ENCODE measurements at places on chromosomes 6 and 20. TPM values are rescaled to one million over a fixed set of nuclear protein-coding genes. Genes with fewer than 3 reads are reported as not detected.

GRCh38 chr6:68633972-68634725 is 933 bp upstream of the ADGRB3 start:
- no peak overlapping the region for H3K27ac ChIP-seq
- H3K4me1 ChIP-seq, result peaks cover 9% of the 10 kb centered on the region
- peaks cover 44% of the 10 kb centered on the region for H3K27me3 ChIP-seq
- peak overlapping the region; percentile 78 for H3K4me3 ChIP-seq
- H3K36me3 ChIP-seq, result no peaks in the 10 kb centered on the region
- no peak for DNase-seq

GRCh38 chr6:151004383-151005024 is 139.0 kb downstream of the MTHFD1L start:
- DNase-seq, result no peak
- H3K27ac ChIP-seq, result peak overlapping the region; percentile 7
- H3K36me3 ChIP-seq, result peaks cover 2% of the 10 kb centered on the region

DNA sequence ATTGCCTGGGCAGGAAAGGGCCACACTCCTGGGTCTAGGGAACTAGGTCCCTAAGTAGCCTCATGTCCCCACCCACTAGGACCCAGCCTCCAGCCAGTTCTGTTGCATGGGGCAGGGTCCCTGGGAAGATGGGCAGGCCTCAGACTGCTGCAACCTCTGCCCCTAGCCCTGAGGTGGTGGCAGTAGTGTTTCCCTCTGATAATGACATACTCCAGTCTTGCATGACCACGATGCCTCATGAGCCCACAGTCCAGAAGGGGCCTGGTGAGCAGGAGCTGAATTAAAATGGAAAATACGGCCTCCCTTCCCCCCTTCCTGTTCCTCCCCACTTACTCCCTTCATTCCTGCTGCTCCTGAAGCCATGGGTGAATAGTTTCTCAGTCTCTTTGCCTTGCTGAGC is 36.0 kb upstream of the SCRT2 start:
- peaks cover 6% of the 10 kb centered on the region for H3K36me3 ChIP-seq
- H3K27me3 ChIP-seq, result peaks cover 31% of the 10 kb centered on the region
- H3K4me1 ChIP-seq, result no peaks in the 10 kb centered on the region
- H3K27ac ChIP-seq, result no peak overlapping the region
- DNase-seq, result no peak

DNA sequence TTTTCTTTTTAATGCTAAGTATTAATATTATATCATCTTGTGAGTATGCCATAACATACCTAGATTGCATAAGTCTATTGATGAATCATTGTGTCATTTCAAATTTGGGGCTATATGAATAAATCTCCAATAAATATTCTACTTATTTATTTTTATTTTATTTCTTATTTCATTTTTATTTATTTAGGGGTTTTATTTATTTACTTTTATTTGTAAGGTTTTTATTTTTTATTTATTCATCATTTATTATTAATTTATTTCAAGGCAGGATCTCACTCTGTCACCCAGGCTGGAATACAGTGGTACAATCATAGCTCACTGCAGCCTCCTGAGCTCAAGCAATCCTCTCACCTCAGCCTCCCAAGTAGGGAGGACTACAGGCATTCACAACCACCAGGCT is 36.3 kb downstream of the BMP5 start:
- no peaks in the 10 kb centered on the region for H3K27me3 ChIP-seq
- H3K4me3 ChIP-seq, result no peak overlapping the region
- no peaks in the 10 kb centered on the region for H3K4me1 ChIP-seq
- no peak for DNase-seq
- H3K27ac ChIP-seq, result no peak overlapping the region

GRCh38 chr6:163876391-163876790 is 461.9 kb downstream of the QKI start:
- H3K27ac ChIP-seq, result no peak overlapping the region
- H3K4me1 ChIP-seq, result no peaks in the 10 kb centered on the region
- no peaks in the 10 kb centered on the region for H3K27me3 ChIP-seq
- DNase-seq, result no peak
- no peaks in the 10 kb centered on the region for H3K36me3 ChIP-seq

GRCh38 chr6:114108119-114109002 is 137.4 kb upstream of the HDAC2 start:
- peaks cover 11% of the 10 kb centered on the region for H3K27me3 ChIP-seq
- H3K4me1 ChIP-seq, result no peaks in the 10 kb centered on the region
- H3K36me3 ChIP-seq, result no peaks in the 10 kb centered on the region
- no peak overlapping the region for H3K4me3 ChIP-seq
- no peak overlapping the region for H3K27ac ChIP-seq

GRCh38 chr6:37021356-37022129 is 16.1 kb downstream of the FGD2 start:
- peaks cover 19% of the 10 kb centered on the region for H3K36me3 ChIP-seq
- peaks cover 78% of the 10 kb centered on the region for H3K4me1 ChIP-seq
- peak; percentile 63 for DNase-seq
- H3K27me3 ChIP-seq, result no peaks in the 10 kb centered on the region
- H3K4me3 ChIP-seq, result peak overlapping the region; percentile 52

- no peak overlapping the region for H3K4me3 ChIP-seq
- H3K36me3 ChIP-seq, result peaks cover 37% of the 10 kb centered on the region
- no peaks in the 10 kb centered on the region for H3K27me3 ChIP-seq
Observed at GRCh38 chr6:89999154-89999553, 104.9 kb downstream of the GJA10 start.

- no peaks in the 10 kb centered on the region for H3K27me3 ChIP-seq
- H3K27ac ChIP-seq, result no peak overlapping the region
- DNase-seq, result no peak
- peaks cover 21% of the 10 kb centered on the region for H3K36me3 ChIP-seq
- no peak overlapping the region for H3K4me3 ChIP-seq
Observed at GRCh38 chr6:80142586-80142985, 36.1 kb downstream of the BCKDHB start.

DNA sequence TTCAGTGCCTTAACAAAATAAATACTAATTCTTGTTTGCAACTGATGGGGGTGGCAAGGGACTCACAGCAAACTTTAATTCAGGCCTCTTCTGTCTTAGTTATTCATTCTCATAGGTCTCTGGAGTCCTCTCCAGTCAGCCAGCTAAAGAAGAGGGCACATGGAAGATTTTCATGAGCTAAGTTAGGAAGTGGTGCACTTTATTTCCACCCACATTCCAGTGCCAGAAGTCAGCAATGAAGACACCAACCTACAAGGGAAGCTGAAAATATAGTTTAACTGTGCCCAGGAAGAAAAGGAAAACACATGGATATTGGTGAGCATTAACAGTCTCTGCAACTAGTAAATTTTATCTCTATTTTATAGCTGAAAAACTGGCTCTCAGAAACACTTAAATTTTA is 16.7 kb upstream of the IRAK1BP1 start:
- no peak for DNase-seq
- peaks cover 2% of the 10 kb centered on the region for H3K36me3 ChIP-seq
- H3K27ac ChIP-seq, result no peak overlapping the region
- no peaks in the 10 kb centered on the region for H3K4me1 ChIP-seq
- H3K27me3 ChIP-seq, result no peaks in the 10 kb centered on the region

GRCh38 chr6:142881761-142882160 is 63.2 kb downstream of the HIVEP2 start:
- peaks cover 40% of the 10 kb centered on the region for H3K36me3 ChIP-seq
- DNase-seq, result no peak
- no peak overlapping the region for H3K27ac ChIP-seq

GRCh38 chr6:168181316-168181715 is 102.3 kb upstream of the FRMD1 start:
- H3K27ac ChIP-seq, result no peak overlapping the region
- no peak for DNase-seq
- peaks cover 2% of the 10 kb centered on the region for H3K27me3 ChIP-seq
- no peaks in the 10 kb centered on the region for H3K36me3 ChIP-seq
- H3K4me3 ChIP-seq, result no peak overlapping the region
- H3K4me1 ChIP-seq, result no peaks in the 10 kb centered on the region

DNA sequence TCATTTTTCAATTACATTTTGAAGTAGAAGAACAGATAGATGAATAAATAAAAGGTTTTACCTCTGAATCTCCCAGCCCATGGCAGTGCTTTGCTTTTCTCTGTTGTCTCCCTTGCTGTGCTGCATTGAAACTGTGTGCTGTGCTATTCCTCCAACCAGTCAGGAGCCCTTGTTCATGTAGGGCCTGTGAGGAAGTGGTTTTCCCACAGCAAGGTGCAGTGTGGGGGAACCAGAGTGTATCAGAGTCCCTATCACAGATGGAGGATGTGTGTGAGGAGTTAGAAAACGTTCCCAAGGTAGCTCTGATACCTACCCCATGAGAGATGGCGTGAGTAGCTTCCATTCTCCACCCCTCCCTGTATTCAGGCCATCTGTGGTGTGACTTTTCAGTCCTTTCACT is 72.8 kb upstream of the RALGAPA2 start:
- H3K27me3 ChIP-seq, result peaks cover 2% of the 10 kb centered on the region
- no peak for DNase-seq
- no peak overlapping the region for H3K27ac ChIP-seq
- no peaks in the 10 kb centered on the region for H3K36me3 ChIP-seq

- no peaks in the 10 kb centered on the region for H3K36me3 ChIP-seq
- H3K4me3 ChIP-seq, result no peak overlapping the region
- DNase-seq, result no peak
- H3K4me1 ChIP-seq, result no peaks in the 10 kb centered on the region
- no peaks in the 10 kb centered on the region for H3K27me3 ChIP-seq
Observed at GRCh38 chr6:48818052-48818412, 645.0 kb downstream of the MMUT start.

DNA sequence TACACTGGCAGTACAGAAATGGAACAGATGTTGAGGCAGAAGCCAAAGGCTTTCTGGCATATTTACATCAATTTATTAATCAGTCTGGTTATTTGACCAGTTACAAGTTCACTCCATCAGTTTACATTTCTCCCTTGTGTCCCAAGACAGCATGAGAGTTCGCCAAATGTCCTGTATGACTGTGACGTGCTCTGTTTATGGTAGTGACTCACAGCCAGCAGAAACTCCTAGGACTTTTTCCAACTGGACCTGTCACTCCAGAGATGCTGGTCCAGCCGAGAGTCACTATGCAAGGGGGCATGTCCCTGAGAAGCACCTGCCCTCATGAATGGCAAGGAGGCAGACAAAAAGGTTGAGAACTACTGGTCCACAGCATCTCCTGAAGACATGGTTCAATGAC is 160.0 kb downstream of the LRFN2 start:
- no peaks in the 10 kb centered on the region for H3K36me3 ChIP-seq
- no peak overlapping the region for H3K4me3 ChIP-seq
- H3K27me3 ChIP-seq, result peaks cover 23% of the 10 kb centered on the region
- no peaks in the 10 kb centered on the region for H3K4me1 ChIP-seq
- no peak overlapping the region for H3K27ac ChIP-seq

GRCh38 chr6:19905584-19905983 is 68.4 kb downstream of the ID4 start:
- DNase-seq, result no peak
- no peaks in the 10 kb centered on the region for H3K27me3 ChIP-seq
- H3K4me1 ChIP-seq, result no peaks in the 10 kb centered on the region

GRCh38 chr20:8744228-8744844 is 324.6 kb upstream of the PLCB4 start:
- H3K27me3 ChIP-seq, result no peaks in the 10 kb centered on the region
- no peak for DNase-seq
- no peak overlapping the region for H3K27ac ChIP-seq
- H3K36me3 ChIP-seq, result no peaks in the 10 kb centered on the region
- H3K4me3 ChIP-seq, result no peak overlapping the region

GRCh38 chr6:13559251-13559650 is 15.2 kb upstream of the SIRT5 start:
- peaks cover 2% of the 10 kb centered on the region for H3K36me3 ChIP-seq
- DNase-seq, result no peak
- no peak overlapping the region for H3K27ac ChIP-seq
- no peak overlapping the region for H3K4me3 ChIP-seq
- peaks cover 1% of the 10 kb centered on the region for H3K4me1 ChIP-seq

DNA sequence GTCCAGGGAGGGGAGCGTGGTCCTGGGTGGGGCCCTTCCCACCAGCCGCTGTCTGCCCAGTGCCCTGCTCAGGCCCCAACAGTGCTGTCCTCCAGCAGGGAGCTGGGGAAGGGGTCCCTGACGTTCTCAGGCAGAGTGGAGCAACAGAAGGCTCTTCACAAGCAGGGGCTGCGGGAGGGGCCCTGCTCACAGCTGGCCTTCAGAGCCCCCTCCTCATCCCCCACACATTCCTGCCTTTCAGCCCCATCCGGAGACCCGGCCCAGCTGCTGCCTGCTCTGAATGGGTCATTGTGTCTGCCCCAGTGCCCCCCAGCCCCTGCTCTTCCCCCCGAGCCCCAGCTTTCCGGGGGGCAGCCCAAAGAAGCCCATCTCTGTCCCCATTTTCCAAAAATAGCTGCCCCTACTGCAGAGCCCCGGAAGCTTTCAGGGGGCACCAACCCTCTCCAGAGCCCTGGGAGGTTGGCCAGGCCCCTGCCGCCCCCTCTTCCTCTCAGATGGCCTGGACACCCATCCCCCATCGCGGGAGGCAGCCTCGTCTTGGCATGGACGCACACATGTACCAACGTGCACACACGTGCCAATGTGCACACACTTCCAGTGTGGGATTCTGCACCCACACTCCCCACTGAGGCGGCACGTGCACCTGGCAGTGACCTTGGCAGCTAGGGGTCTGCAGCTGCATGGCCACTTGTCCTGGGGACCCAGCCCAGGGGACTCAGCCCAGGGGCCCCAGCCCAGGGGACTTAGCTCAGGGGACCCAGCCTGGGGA is 3.7 kb downstream of the COL20A1 start:
- no peak overlapping the region for H3K27ac ChIP-seq
- no peak overlapping the region for H3K4me3 ChIP-seq
- H3K27me3 ChIP-seq, result peaks cover 11% of the 10 kb centered on the region
- H3K36me3 ChIP-seq, result no peaks in the 10 kb centered on the region

GRCh38 chr6:14224359-14225103 is 107.0 kb downstream of the CD83 start:
- no peak for DNase-seq
- no peaks in the 10 kb centered on the region for H3K4me1 ChIP-seq
- H3K27ac ChIP-seq, result no peak overlapping the region
- H3K4me3 ChIP-seq, result no peak overlapping the region
- H3K27me3 ChIP-seq, result no peaks in the 10 kb centered on the region

DNA sequence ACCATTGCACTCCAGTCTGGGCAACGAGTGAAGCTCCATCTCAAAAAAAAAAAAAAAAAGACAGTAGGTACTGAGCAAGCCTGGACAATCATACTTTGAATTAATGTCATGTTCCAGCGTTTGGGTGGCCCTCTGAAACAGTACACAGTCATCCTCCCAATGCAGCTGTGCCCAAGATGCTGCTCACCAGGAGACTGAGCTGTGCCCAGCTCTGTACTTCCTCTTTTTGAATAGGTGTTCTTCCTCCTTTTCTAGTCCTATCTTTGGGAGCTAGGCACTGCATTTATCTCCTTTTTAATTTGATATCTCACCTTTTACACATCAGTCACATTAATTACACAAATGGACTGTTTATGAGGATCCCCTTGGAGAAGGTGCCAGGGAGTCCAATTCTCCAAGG is 101.5 kb downstream of the RPP40 start:
- H3K4me3 ChIP-seq, result no peak overlapping the region
- no peak for DNase-seq
- peaks cover 21% of the 10 kb centered on the region for H3K4me1 ChIP-seq
- H3K36me3 ChIP-seq, result peaks cover 27% of the 10 kb centered on the region
- H3K27me3 ChIP-seq, result no peaks in the 10 kb centered on the region
- H3K27ac ChIP-seq, result no peak overlapping the region

The ATP9A gene
- total RNA-seq, result 1.3 TPM

The LINC00237 gene
- total RNA-seq, result 0.33 TPM

The RALY gene
- total RNA-seq, result 190 TPM

The EEF1E1 gene
- total RNA-seq, result 26.0 TPM

The DEFB116 gene
- not detected for total RNA-seq

The CD40 gene
- 3.1 TPM for total RNA-seq

The CPNE5 gene
- 1.3 TPM for total RNA-seq

The FAM217A gene
- total RNA-seq, result not detected

The BTBD3 gene
- total RNA-seq, result 4.9 TPM

The IYD gene
- total RNA-seq, result not detected

The SULF2 gene
- 1.2 TPM for total RNA-seq

The RBPJL gene
- total RNA-seq, result not detected
